Lung microvascular endothelial cell (primary cell): ENCODE measurements at places on chromosomes 5 and 9. TPM values are rescaled to one million over a fixed set of nuclear protein-coding genes. Genes with fewer than 3 reads are reported as not detected.
A peak's percentile ranks its signal among the peaks of the same experiment; 100 is the strongest.

- DNase-seq: peak; percentile 24
Observed at GRCh38 chr5:102670224-102670836, 84.8 kb upstream of the PAM start.

DNA sequence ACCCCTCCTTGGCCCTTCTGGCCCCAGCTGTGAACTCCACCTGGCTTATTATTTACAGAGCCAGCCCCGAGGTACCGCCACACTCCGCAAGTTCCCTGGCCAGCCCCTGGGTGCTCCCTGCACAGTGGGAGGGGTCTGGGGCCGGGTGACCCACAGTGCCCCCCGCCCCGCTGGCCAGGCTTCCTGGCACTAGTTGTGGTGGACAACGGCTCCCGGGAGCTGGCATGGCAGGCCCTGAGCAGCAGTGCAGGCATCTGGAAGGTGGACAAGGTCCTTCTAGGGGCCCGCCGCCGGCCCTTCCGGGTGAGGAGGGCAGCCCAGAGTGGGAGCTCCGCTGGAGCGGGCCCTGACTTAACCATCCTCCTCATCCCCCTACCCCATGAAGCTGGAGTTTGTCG, 3.9 kb downstream of the MAMDC4 start:
- no peak for DNase-seq

DNA sequence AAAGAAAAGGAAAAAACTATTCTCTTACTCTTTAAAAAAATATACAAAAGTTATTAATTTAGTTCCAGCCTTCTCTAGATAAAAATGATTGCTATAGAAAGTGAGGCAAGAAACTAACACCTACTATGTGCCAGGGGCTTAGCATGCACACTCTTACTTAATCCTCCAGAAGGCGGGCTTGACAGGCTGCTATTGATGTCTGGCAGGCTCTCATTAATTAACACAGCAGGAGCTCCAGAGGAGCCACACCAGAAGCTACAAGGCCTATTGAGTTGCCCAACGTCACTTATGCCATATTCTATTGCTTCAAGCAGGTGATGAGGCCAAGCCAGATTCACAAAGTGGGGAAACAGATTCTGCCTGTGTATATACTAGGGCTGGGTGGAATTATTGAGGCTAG, 54.6 kb upstream of the CLINT1 start:
- no peak for DNase-seq

GRCh38 chr5:126348855-126349635, 74.2 kb upstream of the GRAMD2B start:
- no peak for DNase-seq

Gene SPINK6
- not detected in 2 replicates for total RNA-seq

DNA sequence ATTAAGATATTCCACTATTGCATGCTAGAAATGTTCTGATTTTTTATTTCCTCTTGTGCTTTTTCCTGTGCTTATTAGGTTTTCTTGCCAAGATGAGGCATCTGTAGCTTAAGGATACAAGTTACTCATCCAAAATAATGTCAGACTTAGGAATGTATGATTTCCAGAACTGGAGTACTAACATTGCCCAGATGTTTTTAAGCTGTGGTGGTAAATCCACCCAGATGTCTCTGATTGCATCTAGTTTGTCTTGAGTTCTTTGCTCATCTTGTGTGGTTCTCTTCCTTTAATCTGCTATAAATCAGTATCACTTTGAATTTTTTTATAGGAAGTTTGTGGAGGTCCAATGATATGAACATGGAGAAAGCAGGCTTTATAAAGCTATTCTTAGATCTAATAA, 337.5 kb upstream of the ZNF608 start:
- DNase-seq: no peak

- peak; percentile 39 for DNase-seq
Observed at GRCh38 chr5:113531481-113532159, 18.1 kb downstream of the YTHDC2 start.

Gene SLC6A19
- total RNA-seq: not detected in 2 replicates
